Stimulated activated CD4-positive, alpha-beta T cell treated with anti-CD3 and anti-CD28 coated beads, Interleukin-1b, Interleukin-23, amount 100 ng/mL, for 48 hours (primary cell): ENCODE measurements at places on chromosomes 2 and 18.

DNA sequence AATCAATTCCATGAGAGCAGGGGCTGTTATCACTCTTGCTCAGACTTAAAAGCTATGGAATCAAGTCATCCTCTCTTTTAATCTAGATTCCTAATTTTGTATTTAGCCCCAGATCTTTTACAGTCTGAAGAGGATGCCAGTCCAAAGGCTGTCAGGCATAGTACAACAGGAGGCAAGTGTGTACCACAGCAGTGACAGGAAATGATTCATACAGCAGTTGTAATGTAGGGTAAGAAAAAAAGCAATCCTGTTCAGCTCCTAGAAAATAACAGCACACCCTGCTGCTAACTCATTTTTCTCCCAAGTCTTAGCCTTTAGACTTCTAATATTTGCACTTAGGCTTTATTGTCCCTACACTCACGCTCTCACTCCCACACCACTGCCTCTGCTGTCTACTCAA lies 127.8 kb upstream of the SYT4 start:
- no peak for DNase-seq

DNA sequence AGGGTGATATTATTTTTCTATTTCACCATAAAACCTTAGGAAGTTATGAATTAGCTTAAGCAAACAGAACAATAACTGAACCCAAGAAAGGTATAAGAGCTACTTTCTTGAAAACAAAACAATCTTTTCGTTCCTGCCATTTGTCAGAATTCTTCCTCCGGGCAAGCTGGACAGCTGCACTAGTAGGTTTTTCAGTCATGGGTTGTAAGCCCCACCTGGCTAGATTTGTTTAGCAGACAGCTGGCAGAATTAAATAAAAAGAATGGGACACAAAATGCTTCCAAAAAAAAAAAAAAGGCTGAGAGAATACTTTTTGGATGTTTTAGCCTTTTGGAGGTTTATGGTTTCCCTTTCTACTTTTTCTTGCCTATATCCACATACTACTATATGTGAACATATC lies 694.1 kb downstream of the ARHGAP15 start:
- no peak for DNase-seq

DNA sequence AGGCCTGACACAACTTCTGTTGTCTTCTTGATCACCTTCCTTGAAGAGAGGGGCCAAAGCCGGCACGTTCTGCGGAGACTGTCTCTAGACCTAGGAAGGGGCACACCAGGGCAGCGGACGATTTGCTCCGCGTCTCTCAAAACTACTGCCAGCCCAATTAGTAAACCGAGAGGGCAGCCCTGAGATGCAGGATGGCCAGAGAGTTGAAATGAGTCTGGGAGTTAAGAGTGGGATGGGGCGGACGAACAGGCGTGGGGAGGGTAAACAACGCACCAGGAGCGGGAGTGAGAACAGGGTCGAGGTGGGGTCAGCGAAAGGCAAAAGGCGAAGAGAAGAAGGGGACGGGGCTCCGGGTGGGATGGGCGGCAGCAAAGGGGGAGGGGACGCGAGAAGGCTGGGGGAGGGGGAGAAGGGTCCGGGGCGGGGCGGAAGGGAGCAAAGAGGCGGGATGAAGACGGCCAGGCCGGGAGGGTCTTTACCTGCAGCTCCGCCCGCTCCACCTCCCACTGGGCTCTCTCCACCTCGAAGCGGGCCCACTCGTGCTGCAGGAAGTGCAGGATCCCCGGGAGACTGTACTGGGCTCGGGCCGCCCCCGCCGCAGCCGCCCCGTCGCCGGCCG lies 476 bp downstream of the STRN start:
- DNase-seq: peak; percentile 35

DNA sequence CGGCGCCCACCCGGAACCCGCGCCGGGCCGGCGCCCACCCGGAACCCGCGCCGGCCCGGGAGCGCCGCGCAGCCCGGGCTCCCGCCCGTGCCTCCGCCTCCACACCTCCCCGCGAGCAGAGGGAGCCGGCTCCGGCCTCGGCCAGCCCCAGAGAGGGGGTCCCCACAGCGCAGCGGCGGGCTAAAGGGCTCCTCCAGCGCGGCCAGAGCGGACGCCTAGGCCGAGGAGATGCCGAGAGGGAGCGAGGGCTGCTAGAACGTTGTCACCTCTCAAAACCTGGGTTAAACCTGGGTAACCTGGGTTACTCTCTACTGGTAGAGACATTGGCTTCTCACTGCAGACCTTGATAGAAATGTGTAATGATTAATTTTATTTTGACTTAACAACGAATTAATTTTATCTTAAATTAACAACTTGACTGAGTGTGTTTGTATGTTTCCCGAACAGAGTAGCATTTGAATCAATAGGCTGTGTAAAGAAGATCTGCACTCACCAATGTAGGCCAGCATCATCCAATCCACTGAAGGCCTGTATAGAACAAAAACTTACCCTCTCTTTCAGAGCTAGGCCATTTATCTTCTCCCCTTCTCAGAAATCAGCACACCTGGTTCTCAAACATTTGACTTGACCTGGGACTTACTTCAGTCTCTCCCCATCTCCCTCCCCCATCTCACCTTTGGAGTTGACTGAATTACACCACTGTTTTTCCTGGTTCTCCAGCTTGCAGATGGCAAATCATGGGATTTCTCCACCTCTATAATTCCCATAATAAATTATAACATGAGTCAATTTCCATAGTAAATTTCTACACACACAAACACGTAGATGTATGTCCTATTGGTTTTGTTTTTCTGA lies 242.7 kb downstream of the ASXL3 start:
- no peak for DNase-seq

- DNase-seq: no peak
Observed at GRCh38 chr2:222336442-222336841, 37.6 kb upstream of the PAX3 start.

DNA sequence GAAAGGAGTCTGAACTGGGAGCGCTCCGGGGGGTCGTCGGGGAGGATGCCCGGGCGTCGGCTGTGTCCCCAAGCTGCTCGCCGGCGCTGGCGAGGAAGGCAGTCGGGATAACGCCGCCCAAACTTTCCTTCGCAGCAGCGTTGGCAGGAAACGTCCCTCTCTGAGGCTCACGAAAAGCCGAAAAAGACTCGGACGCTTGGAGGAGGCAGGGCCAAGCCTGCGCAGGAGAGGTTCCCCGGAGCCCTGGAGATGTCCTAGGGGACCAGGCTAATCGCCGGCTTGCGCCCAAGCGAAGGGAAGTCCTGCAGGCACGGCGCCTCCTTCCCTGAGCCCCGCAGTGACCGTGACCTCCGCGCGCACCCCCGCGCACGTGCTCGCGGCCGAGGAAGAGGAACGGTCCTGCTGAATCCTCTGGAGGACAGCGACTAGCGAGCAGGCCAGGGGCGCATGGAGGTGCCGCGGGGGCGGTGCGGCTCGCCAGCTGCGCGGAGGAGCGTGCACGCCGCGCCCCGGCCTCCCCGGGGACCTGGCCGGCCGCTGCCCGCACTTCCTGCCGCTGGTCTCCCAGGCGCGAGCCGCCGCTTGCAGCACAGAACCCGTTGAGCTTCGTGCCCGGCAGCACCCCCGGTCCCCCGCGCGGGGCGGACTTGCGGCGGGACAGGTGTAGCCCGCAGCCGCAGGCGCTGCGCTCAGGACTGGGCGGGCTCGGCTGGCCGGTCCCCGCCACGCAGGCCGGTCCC lies at the start of gene SH3RF3:
TSS of gene SH3RF3 (plus strand) at position 590 of the 740 bp plus-strand sequence.
- no peak for DNase-seq

GRCh38 chr2:239024226-239024625 lies 176.3 kb downstream of the TWIST2 start:
- DNase-seq: no peak

DNA sequence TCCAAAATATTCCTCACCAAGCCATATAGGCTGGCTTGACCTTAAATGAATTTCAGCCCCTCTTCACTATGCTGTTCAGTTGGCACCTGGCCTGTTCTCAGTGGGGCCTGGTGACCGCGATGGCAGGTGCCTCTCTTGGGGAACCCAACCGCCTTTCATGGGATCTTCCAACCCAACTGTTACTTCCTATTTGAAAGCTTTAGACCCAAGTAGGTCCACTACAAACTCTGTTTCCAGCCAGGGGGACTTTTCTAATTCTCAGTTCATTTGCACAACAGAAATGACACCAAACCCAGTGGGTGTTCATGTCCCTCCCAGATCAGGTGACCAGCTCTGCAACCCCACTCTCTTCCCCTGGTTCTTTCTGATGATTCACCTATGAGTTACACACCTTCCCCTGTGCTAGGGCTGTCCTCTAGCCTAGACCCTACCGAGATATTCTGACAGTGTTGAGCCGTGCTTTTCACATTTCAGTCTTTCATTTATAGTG lies 35.6 kb upstream of the NDUFV2 start:
- DNase-seq: no peak

- no peak for DNase-seq
Observed at GRCh38 chr18:45783097-45784075, 42.1 kb upstream of the SIGLEC15 start.

DNA sequence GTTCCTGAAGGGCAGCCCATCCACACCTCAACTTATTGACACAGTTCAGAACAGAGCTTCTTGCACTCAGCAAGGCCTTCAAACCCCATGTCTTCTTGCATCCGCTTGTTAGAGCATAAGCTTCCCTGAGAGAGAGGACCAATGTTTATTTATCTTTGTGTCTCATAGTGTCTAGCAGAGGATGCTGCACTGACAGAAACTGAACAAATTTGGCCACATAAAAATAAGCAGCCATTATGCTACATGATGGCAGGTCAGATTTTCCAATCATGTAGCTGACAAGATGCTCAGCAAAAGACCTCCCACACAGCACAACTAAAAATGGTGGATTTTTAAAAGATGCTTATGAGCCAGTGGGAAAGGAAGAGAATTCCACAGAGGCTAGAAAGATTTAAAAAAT lies 38.1 kb upstream of the SIGLEC15 start:
- DNase-seq: no peak

GRCh38 chr2:122061206-122061605 lies 305.8 kb downstream of the TSN start:
- DNase-seq: no peak

DNA sequence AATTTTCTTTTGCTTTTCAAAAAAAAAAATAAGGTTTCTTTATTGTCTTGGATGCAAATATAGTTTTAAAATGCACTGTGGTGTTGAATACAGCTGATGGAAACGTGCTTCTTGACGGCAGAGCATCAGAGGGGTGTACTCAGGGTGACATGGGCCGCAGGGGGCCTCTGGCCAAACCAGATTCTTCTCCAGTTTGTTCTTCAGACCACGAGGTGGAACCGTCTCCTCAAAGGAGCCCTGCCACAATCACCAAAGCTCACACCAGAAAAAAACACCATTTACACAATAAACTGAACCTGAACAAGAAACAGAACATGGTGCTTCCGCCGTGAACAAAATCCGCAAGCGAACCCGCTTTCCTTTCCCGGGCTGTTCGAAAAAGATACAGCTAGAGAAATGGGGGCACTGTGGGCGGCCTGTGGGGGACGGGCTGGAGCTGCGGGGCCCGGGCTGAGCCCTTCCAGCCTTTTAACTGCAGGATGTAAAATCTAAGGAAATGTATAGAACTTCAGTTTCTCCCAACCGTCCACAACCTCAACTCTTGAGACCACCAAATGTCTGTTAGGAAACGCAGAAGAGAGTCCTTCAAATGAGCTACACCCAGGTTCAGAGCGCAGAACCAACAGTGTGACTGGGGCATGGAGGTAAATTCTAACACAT lies 34.5 kb downstream of the PSMG2 start:
- DNase-seq: no peak

DNA sequence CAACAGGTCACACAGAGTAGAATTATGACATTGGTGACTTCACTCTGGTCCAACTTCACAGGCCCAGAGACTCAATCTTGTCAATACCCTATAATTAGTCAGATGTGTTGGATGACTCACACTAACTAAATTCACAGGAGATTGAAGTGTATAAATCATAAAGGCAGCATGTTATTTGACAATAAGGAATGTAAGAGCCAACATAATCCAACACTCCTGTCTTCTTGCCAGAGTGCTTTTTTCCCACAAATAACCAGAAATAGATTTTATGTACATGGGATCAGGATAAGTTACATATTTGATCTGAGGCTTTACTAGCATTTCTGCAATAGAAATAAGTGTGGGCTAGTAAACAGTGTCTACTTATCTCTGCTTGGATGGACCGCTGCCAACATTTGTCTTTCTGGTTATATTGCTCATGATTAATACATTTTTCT lies 42.2 kb upstream of the ZSWIM2 start:
- no peak for DNase-seq

- no peak for DNase-seq
Observed at GRCh38 chr2:26991717-26992116, 21.3 kb downstream of the MAPRE3 start.

DNA sequence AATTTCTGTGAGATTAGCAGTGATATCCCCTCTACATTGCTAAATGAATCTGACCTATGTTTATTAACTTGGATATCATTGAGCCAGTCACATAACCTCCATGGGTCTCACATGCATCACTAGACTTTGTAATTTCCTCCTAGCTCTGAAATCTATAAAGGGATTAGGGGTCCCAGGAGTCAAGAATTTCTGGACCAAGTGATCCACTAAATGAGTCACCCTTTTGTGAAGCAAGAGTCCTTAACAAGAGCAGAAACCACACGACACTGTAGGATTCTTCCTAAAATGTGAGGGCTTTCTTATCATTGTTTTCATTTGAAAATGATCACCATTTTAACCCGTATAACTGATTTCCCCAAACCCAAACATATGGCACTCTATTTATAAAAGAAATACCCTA lies 90.3 kb downstream of the DHRS9 start:
- no peak for DNase-seq

GRCh38 chr2:209876211-209876610 lies 104.6 kb downstream of the UNC80 start:
- no peak for DNase-seq
